ENCODE measurements at places on chromosomes 6 and 20.

DNA sequence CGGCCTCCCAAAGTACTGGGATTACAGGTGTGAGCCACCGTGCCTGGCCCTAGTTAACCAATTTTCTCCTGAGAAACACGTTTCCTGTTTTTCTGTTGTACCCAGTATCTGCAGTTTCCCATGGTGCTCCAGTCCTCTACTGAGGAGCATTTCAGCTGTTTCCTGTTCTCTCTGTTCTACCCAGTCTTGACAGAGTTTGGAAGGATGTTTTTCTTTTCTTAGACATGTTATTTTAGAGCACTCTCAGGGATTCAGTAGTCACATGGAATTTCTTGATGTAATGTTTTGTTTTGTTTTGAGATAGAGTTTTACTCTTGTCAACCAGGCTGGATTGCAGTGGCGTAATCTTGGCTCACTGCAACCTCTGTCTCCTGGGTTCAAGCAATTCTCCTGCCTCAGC, 129.8 kb upstream of the TIAM2 start:
- no peak for DNase-seq

DNA sequence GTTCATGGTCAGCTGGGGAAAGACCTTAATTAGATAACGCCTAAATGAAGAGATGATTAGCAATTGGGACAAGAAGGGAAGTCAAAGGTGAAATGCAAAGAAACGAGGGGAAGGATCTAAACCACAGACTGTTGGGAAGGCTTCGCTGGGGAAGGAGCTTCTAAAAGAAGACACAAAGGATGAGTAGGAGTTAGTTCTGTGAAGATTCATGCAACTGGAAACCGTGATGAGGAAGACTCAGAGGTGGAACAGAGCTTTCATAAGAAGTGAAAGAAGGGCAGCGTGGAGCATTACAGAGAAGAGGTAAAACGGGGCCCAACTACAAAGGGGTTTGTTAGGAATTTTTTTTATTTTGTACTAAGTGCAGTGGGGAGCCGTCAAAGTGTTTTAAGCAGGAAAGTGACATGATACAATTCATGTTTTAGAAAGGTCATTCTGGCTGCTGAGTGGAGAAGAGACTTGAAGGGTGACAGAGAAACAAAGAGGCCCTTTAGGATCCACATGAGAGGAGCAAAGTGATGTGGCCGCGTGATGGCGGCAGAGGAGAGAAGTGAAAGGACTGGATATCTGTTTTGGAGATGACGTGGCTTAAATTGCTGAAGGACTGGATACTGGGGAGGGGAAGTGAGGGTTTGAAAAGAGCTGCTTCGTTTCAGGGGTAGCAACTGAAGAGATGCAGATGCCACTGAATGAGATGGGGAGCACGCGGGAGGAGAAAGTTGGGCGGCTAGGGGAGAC, 33.6 kb downstream of the TTI1 start:
- DNase-seq: peak; percentile 46

DNA sequence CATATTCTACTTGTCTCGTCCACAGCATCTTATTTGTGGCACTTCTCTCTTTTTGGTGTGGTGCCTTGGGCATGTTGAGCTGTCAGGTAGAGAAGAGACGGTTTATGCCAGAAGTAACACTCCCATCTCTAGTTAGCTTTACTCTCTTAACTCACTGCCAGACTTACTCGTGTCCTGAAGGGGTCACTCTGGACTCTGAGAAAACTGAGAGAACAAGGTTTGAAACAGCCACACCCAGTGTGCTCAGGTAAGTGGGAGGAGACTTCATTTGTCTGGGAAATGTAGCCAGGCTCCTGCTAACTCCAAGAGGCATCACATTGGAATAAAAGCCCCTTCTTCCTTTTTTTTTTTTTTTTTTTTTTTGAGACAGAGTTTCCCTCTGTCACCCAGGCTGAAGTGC, 360.8 kb downstream of the QKI start:
- DNase-seq: no peak

DNA sequence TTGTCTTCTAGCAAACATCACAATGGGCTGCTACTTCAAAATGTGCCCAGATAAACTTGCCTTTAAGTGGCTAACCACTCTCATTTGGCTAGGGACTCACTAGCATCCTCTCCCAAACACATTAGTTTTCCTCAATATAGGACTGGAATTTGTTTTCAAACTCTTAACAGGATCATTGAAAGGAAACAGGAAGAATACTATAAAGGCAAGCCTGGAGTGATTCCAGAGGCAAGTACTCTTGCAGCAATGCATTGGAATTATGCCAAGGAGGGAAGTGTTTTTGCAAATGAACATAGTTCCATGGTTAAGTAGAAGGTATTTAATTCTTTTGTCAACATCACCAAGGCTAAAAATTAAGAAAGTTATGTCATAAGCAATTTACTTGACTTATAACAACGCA, 12.2 kb downstream of the EPHA7 start:
- DNase-seq: no peak

- DNase-seq: no peak
Observed at GRCh38 chr6:53424300-53424699, 75.5 kb upstream of the ELOVL5 start.

- DNase-seq: no peak
Observed at GRCh38 chr6:113616701-113617274, 240.4 kb upstream of the MARCKS start.

DNA sequence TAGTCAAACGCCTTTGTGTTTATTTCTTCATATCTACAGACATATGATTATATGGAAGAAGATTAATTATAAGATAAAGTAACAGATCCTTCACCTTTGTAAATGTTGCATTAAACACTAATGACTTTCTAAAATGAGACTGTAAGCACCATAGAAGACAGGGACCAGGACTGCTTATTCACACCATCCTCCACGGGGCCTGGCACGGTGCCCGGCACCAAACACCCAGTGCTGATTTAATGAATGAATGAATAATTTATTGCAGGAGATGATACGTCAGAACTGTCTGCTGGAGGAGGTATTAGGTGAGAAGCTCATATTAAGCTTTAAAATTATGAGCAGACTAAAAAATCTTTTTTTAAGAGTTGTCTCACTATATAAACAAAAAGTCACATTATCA, 88.3 kb downstream of the SLX4IP start:
- no peak for DNase-seq

GRCh38 chr20:37362821-37363220, 16.9 kb downstream of the SRC start:
- no peak for DNase-seq

DNA sequence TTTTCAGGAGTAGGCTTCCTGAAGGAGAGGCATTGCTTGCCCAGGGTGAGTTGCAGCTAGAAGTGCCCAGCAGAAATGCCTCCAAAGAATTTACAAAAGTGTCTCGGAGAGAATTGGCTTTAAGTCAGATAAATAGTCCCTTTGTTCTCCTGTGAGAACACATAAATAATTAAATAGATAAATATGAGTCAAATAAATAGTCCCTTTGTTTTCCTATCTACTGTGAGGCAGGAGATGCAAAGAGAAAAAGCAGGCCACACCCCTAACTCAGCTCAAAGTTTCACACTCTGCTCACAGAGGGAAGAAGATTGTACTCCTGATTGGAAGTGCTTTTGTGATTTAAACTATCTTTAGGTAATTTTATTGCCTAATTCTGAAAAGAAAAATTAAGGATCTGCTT, 180.7 kb upstream of the PRSS16 start:
- DNase-seq: no peak

- DNase-seq: no peak
Observed at GRCh38 chr6:105985098-105985815, 100.9 kb upstream of the PRDM1 start.

DNA sequence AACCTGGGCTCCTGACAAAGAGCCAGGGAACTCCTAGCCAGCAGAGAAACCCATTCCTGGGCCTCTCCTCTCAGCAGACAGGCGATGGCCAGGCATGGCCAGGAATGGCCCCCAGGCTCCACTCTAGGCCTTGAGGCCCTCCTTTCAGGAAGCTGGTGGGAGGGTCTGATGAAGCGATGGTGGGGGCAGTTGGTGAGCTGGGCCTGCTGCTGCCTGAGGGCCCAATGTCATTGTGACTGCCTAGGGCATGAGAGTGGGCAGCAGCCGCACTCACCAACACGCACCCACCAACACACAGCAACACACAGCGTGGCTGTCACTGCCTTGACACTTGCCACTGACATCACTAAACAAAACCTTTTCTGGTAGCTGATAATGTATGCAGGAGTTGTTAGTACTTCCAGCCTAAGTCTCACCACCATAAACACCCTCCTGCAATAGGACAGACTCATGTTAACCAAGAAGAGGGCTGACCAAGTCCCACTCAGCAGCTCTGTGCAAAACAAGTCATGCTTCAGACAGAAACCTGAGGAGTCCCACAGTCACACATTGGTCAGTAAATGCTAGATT, 69.3 kb downstream of the ABHD12 start:
- no peak for DNase-seq

DNA sequence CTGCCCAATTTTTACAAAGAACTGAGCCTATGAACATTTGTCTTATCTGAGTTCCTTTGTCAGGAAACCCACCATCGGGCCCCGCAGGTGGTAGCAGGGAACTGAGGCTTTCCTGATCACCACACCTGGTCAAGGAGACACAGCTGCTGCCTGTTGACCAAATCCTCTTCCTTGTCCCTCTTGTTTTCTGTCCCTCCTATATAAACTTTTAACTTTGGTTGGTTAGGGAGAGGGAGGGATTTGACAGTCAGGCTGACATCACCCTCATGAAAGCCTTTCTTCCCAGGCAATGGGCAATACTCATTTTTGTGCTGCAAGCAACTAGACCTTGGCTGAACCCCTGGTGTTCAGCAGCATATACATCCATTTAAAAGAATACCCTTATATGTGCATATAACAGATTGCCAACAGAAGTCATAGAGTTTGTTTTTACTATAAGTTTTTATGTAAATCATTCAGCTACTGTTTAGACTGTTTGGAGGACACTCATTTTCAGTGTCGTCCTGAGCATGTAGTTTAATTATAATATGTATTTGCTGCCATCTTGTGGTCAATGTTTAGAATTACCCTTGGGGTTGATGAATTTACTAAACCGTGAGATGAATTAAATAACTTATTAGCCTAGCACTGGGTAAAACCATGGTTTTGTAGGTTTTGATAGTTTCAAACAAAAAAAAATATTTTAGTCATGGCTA, 17.0 kb downstream of the CRISP1 start:
- DNase-seq: no peak

DNA sequence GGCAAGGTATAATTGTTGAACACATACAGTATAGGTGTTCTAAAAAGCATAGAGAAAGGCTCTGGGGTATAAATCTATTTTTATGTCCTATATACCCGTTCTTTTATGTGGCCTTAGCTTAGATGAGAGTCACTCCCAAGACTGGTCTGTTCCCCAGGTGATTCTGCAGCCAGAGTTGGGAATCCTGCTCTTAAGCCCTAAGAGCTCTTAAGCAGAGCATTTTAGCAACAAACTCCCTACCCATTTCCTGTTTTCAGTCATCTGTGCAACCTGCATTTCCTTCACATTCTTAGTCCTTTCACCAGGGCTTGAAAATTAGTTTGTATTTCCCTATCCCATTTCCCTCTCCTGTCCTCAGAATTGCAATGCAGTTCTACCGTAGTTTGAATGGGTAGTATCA, 166.1 kb downstream of the HS3ST5 start:
- no peak for DNase-seq

DNA sequence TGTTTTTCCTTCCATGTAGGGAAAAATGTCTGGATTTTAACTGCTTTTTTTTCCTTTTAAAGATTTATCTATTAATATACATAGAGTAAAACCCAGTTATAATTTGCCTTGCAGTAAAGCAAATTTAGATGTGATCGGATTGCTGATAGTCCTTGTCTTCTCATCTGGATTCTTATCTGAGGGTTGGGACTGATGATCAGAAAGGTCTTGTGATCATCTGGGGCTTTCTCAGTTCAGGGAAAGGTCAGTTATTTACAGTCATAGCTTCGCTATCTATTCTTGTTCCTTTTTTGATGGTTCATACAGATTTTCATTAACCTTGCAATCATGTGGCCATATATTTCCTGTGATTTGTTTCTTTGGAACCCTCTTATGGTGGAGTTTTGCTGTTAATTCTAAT, 63.8 kb upstream of the CLDN20 start:
- no peak for DNase-seq

- no peak for DNase-seq
Observed at GRCh38 chr6:20126102-20126752, 86.0 kb downstream of the MBOAT1 start.

DNA sequence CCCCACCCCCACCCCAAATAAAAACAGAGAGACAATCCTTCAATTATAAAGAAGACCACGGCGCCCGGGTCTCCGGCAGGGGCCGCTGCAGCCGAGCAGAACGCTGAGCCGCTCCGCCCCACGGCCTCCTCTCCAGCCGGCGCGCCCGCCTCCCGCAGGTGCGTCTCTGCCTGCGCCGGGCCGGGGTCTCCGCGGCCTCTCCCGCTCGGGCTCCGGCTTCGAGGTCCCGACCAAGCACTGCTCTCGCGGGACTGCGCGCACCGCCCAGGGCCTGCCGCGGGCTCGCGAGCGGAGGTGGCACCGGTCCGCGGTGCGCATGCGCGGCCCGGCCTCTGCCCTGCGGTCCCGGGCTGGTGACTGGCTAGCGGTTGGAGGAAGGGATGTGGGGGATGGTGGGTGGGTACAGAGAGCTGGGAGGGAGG, 241 bp upstream of the SIRT5 start:
- DNase-seq: peak; percentile 83

DNA sequence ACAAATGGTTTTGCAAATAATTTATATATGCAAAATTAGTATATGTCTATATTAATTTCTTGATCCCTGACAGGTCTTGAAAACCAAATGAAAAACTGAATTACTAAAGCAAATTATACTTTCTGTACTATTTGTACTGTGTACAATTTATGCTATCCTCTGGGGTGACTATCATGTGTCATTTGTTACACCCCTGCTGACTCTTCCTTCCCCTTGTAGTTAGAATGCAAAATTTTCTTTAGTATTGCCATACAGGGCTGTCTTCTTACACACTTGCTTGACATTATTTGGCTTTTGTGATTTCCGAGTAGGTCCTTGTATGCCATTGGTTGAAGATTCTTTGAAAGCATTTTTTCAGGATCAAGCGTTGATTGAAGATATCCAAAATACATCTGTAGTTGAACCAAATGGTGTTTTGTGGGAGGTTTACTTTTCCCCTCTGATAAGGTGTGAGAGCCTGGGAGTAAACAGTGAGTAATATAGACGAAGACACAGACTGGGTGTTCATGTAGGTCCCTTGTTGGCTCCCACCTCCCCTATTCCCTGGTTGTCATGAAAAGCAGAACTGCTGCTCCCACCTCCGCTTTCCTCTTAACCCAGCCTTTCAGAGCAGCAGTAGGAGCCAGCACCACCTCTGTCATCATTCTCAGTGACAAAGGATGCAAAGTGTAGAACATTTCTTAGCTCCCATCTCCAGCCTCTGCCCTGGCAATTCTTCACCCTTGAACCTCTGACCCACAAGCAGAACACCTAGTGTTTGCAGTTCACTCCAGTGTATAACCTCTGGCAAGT, 29.0 kb downstream of the NCOA7 start:
- DNase-seq: no peak

DNA sequence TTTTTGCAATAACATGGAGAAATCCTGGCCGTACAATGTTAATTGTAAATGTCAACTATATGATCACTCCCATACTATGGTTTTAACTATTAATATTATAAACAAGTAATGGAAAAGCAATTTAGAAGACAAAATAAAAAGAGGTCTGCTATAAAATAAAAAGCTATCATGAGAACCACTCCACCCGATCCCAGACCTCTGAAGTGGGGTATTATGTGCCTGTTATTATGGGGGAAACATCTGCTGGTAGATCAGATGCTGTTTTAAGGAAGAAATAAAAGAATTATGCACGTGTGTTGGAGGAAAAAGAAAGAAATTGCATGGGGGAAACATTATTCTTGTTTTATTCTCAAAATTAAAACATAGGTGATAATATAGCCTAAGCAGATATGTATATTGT, 615.7 kb upstream of the ARID1B start:
- DNase-seq: no peak

- DNase-seq: no peak
Observed at GRCh38 chr20:64083804-64084684, at the start of gene LKAAEAR1. LKAAEAR1 (minus strand) TSS chr20:64084398; CDS start chr20:64084219, 179 bp downstream.
